ENCODE measurements at places on chromosomes 5 and 9.

DNA sequence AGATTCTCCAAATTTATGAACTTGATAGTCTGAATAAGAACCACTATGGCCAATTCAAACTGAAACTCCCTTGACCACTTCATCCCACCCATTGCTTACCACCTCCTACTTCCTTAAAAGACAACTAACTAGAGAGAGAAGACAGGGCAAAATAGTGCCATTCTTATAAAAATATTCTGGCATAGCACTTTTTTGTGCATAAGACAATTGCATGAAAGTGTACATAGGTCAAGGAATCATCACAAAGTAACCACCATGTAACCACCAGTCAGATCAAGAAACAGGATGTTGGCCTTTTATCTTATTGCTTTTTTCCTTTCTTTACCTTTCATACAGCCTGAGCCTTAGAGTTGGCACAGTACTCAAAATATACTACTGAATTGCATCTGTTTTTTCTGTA lies 8.1 kb upstream of the ARSB start:
- DNase-seq = no peak

DNA sequence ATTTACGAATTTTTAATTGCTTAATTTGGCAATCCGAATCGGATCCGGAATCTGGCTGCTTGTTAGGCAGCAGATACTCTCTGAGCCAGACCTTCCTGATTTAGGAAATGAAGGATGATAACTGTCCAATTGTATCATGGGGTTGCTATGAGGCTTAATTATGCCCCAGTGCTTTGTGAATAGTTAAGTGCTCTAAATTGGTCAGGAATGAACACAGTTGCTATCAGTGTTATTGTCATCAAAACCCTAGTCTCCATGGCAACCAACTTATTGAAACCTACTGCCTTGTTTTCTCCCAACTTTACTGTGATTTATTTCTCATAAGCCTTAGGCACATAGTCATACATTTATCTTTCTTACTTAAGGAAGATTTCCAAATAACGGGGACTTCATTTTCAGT lies 47.9 kb downstream of the MAMDC2 start:
- DNase-seq = no peak

DNA sequence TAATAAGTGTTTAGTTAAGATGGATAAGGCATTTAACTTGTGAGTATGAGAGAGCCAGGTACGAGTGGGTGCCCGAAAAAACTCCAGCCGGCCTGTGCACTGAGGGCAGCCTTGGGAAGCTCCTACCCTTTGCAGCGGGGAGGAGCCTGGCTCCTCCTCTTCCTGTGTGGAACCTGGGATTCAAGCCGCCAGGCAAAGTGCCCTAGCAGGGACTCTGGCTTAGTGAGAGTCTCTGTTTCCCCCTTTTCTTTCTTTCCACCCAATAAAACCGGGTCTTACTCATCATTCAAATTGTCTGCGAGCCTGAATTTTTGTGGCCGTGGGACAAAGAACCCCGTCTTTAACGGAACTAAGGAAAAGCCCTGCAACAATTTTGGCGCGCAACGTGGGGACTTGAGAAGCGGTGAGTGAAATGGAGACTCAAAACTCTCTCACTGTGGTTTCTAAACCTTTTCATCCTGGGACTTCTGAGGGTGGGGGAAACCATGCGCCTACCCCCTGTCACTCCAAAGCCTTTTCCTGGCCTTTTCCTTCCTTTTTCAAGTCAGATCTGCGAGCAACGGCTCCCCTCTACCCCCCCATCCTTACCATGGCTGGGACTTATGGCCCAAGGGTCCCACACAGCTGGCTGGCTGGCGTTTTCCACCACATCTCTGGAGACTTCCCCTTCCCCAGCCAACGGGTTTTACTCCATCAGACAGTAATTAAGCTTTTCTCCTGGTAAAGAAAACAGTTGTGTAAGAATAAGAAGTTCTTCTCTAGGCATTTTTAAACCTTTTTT lies 535.7 kb upstream of the ACO1 start:
- no peak for DNase-seq

- no peak for DNase-seq
These were observed 28.8 kb downstream of the ADAMTSL2 start for GRCh38 chr9:133563291-133563796.

DNA sequence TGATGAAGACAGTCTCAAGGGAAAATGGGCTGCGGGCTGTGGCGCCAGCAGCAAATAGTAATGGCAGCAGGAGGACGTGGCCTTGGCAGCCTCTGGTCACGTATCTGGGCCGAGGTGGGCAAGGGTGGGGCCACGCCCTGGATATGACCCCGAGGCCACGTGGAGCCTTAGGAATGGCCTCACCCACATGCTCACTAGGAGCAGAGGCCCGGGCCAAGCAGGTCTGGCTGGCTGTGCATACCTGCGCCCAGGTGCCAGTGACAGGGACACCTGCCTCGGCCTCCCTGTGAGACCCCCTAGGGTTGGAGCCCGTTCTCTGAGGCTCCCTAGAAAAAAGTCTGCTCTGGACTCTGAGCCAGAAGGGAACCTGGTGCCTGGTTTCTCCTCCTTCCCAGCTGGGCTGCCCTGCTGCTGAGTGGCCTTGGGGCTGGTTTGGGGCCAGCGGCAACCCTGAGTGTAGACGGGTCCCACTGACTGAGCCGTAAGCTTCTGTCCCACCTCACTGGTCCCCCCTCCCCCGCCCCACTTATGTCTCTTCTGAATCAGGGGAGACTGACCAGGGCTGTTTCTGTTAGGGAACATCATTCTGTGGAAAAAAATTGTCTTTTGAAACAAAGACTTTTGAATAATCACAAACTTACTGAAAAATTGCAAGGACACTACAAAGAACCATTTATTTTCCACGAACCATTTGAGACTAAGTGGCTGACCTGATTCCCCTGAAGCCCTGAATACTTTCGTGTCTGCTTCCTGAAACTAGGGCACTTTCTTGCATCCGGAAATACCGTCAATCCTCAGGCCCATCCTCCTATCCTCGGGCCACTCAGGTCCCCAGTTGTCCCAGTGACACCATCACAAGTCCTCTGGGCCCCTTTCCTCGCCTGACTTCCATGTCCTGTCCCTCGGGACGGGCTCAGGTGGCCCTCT lies 60.8 kb downstream of the WNK2 start:
- no peak for DNase-seq

- DNase-seq = no peak
These were observed 147.3 kb downstream of the SGCD start for GRCh38 chr5:156474251-156474650.

- DNase-seq = no peak
These were observed 78.4 kb upstream of the ACO1 start for GRCh38 chr9:32306006-32306405.

GRCh38 chr9:96858018-96858573 lies 3.8 kb upstream of the ZNF782 start:
- no peak for DNase-seq

DNA sequence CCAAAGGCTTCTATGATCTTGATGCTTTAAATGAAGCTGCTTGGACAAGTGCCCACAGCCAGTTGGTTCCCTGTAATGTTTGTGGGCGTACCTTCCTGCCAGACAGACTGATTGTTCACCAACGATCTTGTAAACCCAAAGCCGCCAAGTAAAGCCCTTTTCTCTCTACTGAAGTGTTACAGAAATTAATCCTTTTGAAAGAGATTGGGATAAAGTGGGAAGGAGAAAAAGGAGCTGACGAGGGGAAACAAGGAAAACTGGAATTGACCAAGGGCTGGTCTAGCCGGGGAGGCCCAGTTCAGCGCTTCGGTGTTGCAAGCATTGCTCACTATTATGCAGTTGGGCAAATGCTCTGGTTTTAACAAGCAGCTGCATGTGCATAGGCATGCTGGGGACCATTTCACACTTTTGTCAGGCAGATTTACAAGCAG lies 53.2 kb downstream of the ZNF474 start:
- no peak for DNase-seq

- no peak for DNase-seq
These were observed 335.7 kb upstream of the IZUMO3 start for GRCh38 chr9:24881361-24881760.

Measured in activated naive CD4-positive, alpha-beta T cell treated with anti-CD3 and anti-CD28 coated beads, Interleukin-2, amount 50 U/mL, for 16 hours (primary cell).